RWPE2 (cell line): ENCODE measurements at places on chromosomes 3 and 15.

GRCh38 chr15:90840157-90840855, 28.1 kb upstream of the FURIN start:
- no peak for DNase-seq
- no peaks in the 10 kb centered on the region for H3K27me3 ChIP-seq
- H3K4me1 ChIP-seq = peaks cover 6% of the 10 kb centered on the region
- H3K4me3 ChIP-seq = no peak overlapping the region
- H3K36me3 ChIP-seq = no peaks in the 10 kb centered on the region
- peak overlapping the region; percentile 41 for H3K27ac ChIP-seq

GRCh38 chr3:119297169-119297568, 3.0 kb downstream of the ARHGAP31 start:
- H3K4me3 ChIP-seq = no peak overlapping the region
- no peak for DNase-seq
- no peaks in the 10 kb centered on the region for H3K27me3 ChIP-seq
- no peaks in the 10 kb centered on the region for H3K4me1 ChIP-seq

- H3K27ac ChIP-seq = no peak overlapping the region
- no peaks in the 10 kb centered on the region for H3K27me3 ChIP-seq
- no peak overlapping the region for H3K4me3 ChIP-seq
Observed at GRCh38 chr3:134094491-134094890, 64.8 kb upstream of the SLCO2A1 start.

- no peaks in the 10 kb centered on the region for H3K27me3 ChIP-seq
- peaks cover 46% of the 10 kb centered on the region for H3K4me1 ChIP-seq
- no peak for DNase-seq
- no peak overlapping the region for H3K4me3 ChIP-seq
Observed at GRCh38 chr15:74383286-74383685, 15.8 kb upstream of the CYP11A1 start.
